ENCODE measurements at places on chromosomes 4 and X.

GRCh38 chr4:2256781-2257191, 5.1 kb downstream of the MXD4 start:
- no peak for DNase-seq

- no peak for DNase-seq
Measured at GRCh38 chrX:99887918-99888317, 522.2 kb downstream of the PCDH19 start.

DNA sequence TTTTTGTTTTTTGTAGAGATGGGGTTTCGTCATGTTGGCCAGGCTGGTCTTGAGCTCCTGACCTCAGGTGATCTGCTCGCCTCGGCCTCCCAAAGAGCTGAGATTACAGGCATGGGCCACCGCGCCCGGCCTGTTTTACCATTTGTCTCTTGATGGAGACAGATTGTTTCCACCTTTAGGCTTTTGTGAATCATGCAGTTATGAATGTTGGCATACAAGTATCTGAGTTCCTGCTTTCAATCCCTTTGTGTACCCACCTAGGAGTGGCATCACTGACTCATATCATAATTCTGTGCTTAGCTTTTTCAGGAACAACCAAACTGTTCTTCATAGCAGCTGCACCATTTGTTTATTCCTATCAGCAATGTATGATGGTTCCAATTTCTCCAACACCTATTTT, 20.2 kb upstream of the MGST2 start:
- DNase-seq = no peak

GRCh38 chr4:114698231-114698630, 99.6 kb downstream of the UGT8 start:
- DNase-seq = no peak

DNA sequence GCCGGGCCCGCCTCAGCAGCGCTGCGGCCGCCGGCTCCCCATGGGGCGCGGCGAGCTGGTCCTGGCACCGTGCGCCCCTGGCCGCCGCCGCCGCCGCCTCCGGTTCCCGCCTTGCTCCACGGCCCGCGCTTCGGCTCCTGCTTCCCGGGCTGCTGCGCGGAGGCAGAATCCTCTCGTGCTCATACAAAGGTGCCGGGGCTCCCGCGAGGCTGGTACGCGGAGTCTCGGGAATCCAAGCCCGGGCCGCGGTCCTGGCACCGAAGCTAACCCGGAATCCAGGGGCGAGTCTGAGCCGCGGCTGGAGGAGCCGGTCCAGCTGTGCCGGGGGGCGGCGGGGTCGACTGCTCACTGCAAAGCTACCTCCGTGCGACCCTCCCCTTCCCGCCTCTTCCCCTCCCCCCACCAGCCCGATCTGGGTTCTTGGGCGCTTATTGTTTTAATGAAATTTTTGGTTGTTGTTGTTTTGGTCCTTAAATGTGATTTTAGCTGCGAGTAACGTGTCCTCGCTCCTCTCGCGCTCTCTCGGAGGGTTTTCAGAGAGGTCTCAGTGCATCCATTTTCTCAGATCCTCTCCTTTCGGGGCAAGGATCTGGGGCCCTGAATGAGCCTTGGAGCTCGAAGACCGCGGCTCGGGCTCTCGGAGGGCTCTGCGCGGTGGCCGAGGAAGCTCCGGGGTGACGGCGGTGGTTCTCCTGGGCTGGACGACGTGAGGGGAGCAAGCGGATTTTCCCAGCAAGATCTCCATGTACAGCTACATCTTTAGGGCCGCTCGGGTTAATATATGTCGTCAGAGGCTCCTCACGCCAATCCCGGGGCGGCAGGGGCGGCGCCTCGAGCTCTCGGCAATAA, at the start of gene HAND2:
Gene HAND2 (minus strand): TSS at position 753 of the 849 bp plus-strand sequence. CDS start 940 bp downstream, outside the sequence.
- DNase-seq = no peak

DNA sequence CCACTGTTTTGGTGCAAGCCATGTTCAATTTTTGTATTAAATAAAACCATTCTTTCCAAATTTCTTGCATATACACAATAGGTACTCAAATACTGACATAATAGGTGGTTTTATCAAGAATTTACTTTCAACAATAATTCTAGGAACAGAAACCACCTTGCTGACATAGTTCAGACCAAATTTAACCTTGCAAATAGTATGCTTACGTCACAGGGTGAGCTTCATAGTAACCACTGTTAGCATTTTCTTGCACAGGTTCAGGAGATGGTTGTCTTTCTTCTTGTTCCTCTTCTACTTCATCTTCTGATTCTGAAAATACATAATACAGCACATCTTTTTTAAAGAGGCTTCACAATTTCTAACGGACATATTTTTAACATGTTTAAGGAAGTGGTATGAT, 17.6 kb downstream of the G3BP2 start:
- peak; percentile 63 for DNase-seq

GRCh38 chr4:16642897-16643296, 255.5 kb downstream of the LDB2 start:
- no peak for DNase-seq

DNA sequence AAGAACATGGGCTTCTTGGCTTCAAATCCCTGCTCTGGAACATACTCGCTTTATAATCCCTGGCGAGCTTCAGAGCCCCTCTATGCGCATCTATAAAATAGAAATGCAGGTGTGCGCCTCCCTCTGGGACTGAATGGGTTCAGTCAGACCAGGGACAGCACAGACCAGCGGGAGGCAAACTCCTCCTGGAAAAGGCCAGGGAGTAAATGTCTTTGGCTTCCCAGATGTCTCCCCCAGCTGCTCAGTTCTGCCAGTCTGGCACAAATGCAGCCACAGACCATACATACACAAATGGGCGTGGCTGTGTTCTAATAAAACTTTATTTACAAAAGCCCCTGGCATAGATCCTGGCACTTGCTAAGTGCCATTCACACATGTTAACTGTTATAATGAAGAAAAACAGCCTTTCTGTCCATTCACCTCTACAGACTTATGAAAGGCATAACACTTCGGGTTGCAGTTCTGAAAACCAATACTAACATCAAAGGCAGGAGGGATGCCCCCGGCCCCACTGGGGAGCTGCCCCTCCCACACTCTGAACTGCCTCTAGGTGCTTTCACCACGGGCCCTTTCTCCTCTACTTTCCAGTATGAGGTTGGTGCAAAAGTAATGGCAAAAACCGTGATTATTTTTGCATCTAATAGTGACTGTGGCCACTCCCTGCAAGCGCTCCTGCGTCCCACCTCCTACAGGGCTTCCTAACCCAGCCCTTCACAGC, 4.6 kb downstream of the JAKMIP1 start:
- no peak for DNase-seq

DNA sequence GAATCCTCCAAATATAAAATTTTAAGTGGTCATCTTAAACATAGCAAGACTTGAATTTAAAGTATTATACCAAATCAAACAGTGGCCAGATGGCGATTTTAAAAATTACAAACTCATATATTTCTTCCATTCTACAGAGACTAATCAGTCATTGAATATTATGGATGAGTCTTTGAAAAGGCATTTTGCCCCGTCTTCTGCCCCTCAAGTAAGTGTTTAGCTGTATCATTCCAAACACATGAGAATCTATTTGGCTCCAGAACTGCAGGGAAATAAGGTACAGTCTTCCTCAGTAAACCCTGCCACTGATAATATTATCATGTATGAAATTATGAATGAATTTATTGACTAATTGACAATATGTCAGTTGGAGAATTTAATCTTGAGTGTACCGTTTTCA, 191.0 kb downstream of the SLC7A11 start:
- no peak for DNase-seq

GRCh38 chr4:78971776-78972175, 32.5 kb upstream of the PAQR3 start:
- DNase-seq = no peak

GRCh38 chr4:113153529-113154101, 104.2 kb downstream of the ANK2 start:
- no peak for DNase-seq

DNA sequence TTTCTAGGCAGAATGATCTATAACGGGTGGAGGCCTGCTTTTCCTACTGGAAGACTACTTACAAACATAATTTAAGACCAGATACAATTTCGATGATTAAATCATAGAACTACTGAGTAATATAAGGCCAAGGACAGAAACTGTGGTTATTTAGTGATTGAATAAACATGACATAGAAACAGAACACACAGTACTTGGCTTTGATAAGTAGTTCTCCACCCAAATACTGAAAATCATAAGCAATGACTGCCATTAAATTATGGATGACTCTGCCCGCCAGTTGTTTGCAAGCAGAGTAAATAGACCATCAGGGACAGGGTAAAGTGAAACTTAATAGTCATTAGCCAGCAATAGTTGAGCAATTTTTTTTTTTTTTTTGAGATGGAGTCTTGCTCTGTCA, 17.2 kb upstream of the SMIM14 start:
- no peak for DNase-seq

DNA sequence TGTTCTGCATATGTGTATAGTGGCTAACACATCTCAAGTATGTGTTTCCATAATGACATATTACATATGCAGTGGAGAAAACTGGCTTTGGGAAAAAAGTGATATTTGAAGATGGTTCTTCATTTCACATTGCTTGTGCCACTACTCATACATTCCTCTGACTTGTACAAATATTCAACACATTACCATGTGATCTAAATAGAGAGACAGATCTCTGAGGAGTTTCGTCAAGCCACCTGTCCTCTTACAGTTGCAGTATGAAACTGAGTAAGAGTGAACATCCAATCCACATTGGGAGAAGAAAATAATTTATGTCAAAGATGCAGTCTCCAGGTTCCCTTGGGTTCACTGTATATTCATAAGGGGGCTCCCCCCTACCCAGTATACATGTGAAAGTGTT, 123.9 kb downstream of the KDR start:
- no peak for DNase-seq

- DNase-seq = no peak
Measured at GRCh38 chrX:76195579-76195978, 22.7 kb downstream of the PBDC1 start.

DNA sequence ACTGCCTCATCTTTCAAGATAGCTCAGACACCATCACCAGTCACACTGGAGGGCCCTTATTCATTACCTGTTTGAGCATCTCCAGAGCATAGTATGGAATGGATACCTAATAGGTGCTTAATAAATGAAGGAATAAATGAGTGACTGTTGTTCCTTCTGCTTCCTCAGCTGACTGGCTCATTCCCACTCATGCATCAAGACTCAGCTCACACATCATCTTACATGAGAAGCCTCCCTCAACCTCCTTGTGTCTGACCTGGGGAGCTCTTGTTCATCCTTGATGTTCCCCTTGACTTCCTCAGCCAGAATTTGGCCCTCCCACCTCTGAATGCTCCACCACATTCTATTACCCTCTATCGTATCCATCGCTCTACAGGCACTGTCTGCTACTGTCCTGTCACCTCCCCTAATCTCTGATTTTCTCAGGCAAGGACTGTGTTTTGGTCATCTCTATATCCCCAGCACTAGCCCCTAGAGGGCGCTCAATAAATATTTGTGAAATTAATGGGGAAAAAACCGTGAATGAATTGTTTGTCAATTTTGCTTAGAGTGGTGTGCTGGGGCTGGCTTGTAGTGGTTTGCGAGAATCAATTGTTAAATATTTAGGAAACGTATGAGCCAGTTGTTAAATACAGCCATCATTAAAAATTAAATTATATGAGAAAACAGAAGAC, 88.3 kb downstream of the NHSL2 start:
- peak; percentile 62 for DNase-seq

DNA sequence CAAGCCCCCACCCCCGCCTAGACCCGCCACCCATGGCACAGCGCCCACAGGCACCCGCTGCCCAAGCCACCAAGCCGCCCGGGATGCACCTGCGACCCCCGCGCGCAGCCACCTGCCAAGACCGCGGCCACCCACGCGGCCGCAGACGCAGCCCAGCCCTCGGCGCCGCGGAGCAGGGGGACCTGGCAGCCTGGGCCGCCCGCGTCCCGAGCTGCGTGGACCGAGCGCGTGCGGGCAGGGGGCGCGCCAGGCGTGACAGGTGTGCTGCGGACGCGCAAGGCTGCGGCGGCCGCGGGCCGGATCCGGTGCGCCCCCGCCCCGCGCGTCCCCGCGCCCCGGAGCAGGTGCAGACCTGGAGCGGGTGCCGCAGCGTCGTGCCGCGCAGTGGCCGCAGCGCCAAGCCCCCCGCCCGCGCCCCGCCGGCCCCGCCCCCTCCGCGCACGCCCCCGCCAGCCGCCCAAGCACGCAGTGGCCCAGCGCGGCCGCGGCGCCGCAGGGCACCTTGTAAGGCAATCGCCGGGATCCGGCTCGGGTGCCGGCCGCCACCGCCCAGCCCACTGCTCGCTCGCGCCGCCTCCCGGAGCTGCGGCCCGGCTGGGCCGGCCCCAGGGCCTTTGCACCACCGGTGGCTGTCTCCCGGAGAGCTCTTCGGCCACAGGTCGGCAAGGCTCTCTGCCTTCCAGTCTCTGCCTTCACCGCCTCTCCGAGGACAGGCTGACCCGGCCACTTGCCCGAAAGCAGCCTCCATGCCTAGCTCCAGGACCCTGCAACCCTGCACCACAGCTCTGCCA, at the start of gene PNCK:
Gene PNCK (minus strand): TSS at position 386 of the 791 bp plus-strand sequence. CDS start 737 bp downstream, outside the sequence.
- no peak for DNase-seq

GRCh38 chr4:74962584-74962983, 29.7 kb downstream of the PARM1 start:
- no peak for DNase-seq

GRCh38 chrX:130878350-130879341, 24.4 kb downstream of the ENOX2 start:
- DNase-seq = no peak

- DNase-seq = no peak
Measured at GRCh38 chr4:82373486-82373815, 340 bp downstream of the HNRNPD start.

DNA sequence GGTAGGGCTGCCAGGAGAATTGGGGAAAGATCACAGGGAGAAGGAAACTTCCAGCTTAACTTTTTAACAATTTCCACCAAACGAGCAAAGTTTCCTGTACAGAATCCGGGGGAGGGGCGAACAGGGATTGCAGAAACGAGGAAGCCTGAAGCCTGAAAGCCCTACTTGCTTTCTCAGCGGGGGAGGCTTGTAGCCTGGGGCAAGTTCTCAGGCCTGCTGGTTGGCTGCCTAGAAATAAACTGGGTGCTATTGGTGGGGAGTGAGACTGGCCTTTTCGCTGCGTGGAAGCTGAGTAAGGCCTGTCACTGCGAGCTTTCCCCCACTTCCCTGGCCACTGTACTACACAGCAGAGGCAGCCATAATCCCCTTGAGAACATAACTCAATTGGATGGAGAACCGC, 110.8 kb upstream of the ATP8A1 start:
- DNase-seq = no peak

DNA sequence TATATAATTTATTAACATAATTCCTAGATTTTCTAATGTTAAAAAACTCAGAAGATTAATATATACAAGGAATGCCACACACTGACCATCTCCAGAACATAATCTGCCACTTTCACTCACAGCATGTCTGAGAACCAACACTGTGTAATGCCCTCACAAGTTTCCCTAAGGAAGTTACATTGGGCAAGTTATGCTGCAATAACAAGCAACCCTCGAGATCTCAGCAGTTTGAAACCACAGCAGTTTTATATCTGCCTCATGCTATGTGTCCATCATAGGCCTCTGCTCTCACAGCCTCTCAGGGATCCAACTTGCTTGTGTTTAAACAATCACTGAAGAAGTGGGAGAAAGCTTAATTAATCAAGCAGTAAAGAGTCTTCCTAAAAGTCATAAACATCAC, 250.0 kb upstream of the SLC7A11 start:
- no peak for DNase-seq
